ENCODE measurements at places on chromosomes 12 and 14.

GRCh38 chr12:30025317-30025716 lies 241.6 kb upstream of the TMTC1 start:
- no peak for DNase-seq

DNA sequence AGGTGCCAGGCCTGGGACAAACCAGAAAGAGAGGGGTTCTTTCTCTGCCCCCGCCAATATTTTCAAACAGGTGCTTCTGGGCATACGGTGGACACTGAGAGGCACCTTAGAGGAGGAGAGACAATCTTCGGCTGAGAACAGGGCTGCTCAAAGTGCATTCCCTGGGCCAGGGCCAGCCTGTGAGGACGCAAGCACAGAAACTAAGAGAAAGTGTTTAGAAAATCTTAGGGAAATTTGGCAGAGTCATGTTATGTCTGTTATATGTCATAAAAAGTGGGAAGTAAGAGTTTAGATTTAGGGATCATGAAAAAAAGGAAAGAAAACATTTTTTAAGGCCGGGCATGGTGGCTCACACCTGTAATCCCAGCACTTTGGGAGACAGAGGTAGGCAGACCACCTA lies 83.7 kb downstream of the VWF start:
- no peak for DNase-seq

DNA sequence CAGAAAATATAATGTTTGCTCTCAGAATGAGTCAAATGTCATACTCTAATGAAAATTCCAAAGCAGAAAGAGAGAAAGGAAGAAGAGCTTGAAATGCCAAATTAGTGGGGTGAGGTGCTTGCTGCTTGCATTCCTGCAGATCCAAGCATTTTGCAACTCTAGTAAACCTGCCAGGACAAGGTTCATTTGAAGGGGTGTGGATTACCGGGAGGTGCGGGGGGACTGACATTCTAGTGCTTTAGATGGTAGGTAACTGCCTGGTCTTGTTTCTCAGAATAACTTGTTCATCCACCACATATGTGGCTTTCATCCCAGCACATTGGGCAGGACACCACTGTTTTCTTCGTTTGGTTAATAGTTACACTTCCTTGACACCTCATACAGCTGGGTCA lies 144.4 kb downstream of the AKAP6 start:
- DNase-seq, result no peak

DNA sequence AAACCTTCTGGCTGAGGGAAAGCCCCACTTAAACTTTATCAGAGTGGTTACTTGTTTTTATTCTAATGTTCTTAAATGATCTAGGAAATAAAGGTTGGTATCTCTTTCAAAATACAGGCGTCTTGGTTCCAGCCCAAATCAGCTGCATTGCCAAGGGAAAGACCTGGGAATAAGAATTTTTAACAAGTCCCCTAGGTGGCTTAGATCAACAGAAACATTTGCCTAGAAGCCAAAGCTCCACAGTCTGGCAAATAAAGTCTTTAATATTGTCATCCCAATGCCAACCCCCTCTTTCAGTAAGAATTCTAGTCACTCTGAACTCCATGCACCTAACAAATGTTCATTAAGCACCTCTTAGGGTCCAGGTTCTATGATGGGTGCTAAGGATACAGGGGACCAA lies 66.8 kb downstream of the ARL6IP4 start:
- no peak for DNase-seq

DNA sequence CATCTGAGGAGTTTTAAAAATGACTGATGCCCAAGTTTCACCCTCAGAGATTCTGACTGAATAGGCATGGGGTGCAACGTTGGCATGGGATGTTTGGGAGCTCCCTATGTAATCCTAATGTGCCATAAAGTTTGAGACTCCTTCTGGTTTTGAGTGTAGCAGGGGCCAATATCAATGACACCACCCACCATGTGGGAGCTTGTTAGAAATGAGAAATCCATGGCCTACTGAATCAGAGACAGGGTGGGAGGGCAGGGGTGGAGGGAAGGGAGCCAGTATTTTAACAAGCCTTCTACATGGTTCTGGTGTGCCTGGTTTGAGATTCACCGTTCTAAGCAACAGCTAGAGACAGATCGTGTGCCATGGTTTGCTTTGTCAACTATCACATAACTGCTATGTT lies 46.1 kb downstream of the VCPKMT start:
- no peak for DNase-seq

- no peak for DNase-seq
Observed at GRCh38 chr12:96397756-96398423, 2.3 kb downstream of the CDK17 start.

GRCh38 chr14:79242666-79243065 lies 968.6 kb downstream of the DIO2 start:
- DNase-seq, result no peak

- no peak for DNase-seq
Observed at GRCh38 chr14:76245097-76245496, 93.4 kb downstream of the GPATCH2L start.

GRCh38 chr12:32450768-32451167 lies 51.4 kb downstream of the FGD4 start:
- no peak for DNase-seq

- no peak for DNase-seq
Observed at GRCh38 chr14:49879646-49880204, 13.2 kb upstream of the ARF6 start.

GRCh38 chr12:124232654-124232987 lies 62.3 kb upstream of the RFLNA start:
- no peak for DNase-seq

DNA sequence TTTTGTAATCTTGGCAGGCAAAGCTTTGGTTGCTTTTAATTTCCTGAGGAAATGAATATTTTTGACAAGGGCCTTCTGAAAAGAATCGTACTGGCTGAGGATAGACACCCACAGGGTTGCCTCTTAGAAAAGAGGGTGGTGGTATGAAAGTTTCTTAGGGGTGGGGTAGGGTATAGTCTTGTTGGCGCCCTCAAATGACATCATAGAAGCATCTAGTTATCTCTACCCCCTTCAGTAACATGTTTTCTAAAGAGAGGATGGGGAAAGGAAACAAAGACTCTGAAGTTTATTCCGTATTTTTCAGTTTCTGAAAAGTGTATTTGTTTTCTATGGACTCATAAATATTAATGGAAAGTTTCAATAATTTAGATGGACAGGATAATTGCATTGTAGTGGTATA lies 13.7 kb downstream of the PRKCH start:
- no peak for DNase-seq

DNA sequence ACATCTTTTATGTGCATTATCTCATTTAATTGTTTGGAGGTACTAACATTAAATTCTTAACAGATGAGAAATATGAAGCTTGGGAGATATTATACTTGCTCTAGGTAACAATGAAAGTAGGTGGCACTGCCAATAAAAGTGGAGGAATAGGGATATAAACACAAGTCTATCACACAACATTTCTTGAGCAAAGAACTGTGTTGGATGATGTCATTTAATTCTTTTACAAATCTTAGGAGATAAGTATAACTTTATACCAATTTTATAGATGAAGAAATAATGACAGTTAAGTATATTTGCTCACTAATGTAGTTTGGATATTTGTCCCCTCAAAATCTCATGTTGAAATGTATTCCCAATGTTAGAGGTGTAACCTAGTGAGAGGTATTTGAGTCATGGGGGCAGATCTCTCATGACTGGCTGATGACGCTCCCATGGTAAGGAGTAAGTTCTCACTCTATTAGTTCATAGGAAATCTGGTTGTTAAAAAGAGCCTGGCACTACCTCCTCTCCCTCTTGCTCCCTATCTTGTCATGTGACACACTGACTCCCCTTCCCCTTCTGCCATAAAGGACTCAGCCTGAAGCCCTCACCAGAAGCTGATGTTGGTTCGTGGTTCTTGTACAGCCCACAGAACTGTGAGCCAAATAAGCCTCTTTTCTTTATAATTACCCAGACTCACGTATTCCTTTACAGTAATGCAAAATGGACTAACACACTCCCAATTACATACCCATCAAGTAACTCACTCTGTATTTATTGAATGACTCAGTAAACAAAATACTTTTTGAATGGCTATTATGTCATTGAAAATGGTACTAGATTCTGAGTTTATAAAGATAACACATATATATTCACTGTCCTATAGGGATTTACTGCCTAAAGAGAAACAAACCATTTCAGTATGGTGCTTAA lies 146.8 kb upstream of the KITLG start:
- no peak for DNase-seq

DNA sequence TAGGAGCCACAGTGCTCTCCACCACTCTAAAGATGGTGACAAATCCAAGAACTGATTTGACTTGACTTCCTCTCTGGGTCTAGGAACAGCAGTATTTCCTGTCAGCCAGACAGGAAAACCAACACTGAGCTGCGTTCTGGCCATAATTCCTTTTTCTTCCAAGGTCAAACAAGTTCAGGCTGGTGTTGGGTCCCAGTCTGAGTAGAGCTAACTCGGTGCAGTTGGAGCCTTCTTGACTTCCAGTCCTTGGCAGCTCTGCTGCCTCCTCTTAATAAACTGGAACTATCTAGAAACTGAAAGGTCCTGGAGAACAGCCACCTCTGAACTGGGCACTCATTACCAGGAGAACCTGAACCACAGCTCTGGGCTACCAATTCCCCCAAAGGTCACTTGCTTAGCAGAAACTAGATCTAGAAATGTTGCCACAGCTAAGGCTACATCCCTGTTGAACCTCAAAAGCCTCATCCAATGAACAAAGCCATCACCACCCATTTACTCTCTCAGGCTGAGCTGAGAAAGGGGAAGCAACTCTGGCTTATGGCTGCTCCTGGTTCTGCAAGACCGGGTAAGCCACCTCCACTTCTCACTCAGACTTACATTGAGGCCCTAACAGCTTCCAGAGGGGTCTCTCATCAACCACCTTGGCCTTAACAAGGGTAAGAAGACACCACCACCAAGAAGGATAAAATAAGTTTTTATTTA lies 27.7 kb downstream of the MAX start:
- DNase-seq, result no peak

GRCh38 chr12:106302401-106303201 lies at the start of gene TCP11L2:
Gene TCP11L2 (plus strand): TSS chr12:106302733. CDS start chr12:106311076, 8,343 bp downstream.
- peak; percentile 74 for DNase-seq

GRCh38 chr12:7190268-7191055 lies 976 bp downstream of the PEX5 start:
- no peak for DNase-seq

DNA sequence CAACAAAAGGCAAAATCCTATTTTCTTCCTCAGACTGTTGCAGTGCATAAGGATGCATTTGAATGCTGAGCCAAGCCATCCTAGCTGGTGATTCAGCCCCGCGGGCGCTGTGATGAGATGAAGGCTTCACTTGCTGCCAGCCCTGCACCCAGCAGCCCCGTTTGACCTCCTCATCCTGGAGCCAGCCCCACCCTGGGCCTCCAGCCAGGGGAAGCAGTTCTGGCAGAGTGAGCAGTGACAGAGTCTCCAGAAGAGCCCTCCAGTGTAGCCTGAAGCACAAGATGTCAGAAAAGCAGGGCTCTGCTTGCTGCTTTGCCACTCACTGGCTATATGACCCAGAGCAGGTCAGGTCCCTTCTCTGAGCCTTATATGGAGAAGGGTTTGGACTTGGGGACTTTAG lies 96.2 kb upstream of the HSPB8 start:
- DNase-seq, result no peak

- no peak for DNase-seq
Observed at GRCh38 chr12:57377103-57377840, 53.6 kb downstream of the R3HDM2 start.

DNA sequence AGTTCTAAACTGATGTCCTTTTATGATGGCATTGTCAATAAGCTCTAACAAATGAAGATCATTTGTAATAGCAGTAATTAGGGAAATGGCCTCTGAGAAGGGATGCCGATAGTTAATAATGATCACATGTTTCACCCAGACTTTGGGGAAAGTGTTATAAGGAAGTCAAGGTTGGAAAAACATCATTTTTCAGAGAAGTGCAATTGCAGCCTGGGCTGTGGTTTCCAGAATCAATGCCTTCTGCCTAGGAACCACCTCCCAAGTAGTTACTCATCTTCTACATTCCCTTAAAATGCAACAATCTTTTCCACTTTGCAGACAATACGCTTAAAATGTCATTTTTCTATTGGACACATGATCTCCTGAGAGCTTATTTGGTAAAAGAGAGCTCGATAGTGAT lies 879 bp downstream of the EDDM3A start:
- no peak for DNase-seq

DNA sequence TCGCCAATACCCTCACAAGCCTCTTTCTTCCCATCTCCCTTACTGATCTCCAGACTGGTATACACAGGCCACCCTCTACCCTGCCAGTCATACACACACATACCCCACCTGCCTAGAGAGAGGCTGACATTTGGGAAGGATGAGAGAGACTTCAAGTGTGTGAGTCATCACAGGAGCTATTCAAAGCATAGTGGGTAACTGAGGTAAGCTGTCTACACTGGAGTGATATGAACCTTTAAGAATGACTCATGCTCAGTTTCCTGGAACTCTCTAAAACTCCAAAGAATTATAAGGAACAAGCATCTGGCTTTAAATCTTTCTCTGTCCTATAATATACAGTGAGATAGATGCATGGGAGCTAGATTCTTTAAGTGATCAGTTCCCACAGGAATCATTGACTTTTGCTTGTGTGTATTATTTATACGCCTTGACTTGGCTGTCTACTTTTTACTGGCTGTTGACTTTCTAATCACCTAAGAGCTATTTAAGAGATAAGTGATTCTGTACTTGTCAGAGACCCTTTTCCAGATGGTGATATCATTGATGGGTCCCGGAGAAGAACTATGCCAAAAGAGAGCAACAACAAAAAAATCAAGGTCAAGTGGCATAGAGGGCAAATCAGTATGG lies 5.8 kb downstream of the IGF1 start:
- no peak for DNase-seq

- no peak for DNase-seq
Observed at GRCh38 chr14:88322504-88323085, 474 bp downstream of the KCNK10 start.

GRCh38 chr12:48336564-48336963 lies 14.2 kb downstream of the ZNF641 start:
- DNase-seq, result no peak

DNA sequence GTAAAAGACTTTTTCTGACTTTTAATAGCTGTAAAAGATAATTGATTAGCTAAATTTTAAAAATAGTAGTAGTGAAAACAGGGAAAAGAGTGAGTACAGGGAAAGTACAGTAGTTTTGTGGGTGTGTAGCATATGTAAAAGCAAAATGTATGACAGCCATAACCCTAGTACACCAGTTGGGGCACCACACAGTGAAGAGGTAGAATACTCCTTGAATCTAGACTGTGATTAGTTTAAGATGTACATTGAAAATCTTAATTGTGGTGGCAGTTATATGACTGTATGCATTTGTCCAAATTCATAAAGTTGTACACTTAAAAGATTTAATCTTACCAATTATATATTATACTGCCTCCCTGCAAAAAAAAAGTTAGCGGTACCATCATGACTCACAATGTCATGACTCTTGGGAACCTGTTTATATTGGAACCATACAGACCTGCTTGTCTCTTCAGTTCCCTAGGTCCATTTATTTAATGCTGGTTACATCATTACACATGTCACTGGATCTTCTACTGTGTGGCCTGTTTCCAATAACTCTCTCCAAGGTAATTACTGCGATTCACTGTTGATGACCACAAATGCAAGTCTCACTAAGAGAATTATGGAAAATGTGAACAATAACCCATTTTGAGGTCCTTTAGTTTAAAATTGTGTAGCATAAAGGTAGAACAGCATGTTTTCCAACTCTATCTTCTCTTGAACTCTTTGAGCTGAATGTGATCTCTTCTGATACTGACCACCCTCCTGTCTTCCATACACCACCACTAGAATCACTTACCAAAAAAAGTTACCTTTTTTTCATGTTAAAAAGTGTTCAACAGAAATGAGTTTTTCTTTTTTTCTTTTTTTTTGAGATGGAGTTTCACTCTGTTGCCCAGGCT lies 264.2 kb upstream of the AMIGO2 start:
- DNase-seq, result no peak

GRCh38 chr14:56137453-56137807 lies 19.2 kb downstream of the PELI2 start:
- DNase-seq, result no peak
